ENCODE measurements at places on chromosomes 6 and 20. TPM values are rescaled to one million over a fixed set of nuclear protein-coding genes. Genes with fewer than 3 reads are reported as not detected.
A peak's percentile ranks its signal among the peaks of the same experiment; 100 is the strongest.

- no peak for DNase-seq
Measured at GRCh38 chr20:47361057-47361915, 4.8 kb upstream of the ZMYND8 start.

DNA sequence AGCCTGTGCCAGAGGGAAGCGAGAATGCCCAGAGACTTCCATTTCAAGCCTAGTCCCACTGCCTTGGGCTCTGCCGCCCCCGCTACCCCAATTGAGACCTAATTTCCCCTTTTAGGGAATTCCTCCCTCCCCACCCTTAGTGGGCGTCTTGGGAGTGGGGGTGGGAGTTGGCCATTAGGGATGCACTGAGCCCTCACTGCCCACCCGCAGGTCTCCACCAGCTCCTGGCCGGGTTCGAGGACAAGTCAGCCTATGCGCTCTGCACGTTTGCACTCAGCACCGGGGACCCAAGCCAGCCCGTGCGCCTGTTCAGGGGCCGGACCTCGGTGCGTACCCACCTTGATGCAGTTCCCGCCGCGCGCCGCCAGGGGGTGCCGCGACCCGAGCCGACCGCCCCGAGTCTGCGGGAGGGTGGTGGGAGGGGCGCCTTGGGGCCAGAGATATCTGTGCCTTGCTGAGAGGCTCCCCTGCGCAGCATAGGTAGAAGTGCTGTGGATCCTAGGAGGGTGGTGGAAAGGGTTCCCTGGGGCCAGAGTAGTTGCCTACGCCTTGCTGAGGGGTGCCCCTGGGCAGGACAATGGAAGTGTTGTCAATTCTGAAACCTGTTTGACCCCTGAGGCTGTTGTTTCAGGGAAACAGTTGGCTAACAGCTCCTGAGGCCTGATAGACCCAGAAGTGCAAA is 9.2 kb downstream of the ITPA start:
- DNase-seq: peak; percentile 26

DNA sequence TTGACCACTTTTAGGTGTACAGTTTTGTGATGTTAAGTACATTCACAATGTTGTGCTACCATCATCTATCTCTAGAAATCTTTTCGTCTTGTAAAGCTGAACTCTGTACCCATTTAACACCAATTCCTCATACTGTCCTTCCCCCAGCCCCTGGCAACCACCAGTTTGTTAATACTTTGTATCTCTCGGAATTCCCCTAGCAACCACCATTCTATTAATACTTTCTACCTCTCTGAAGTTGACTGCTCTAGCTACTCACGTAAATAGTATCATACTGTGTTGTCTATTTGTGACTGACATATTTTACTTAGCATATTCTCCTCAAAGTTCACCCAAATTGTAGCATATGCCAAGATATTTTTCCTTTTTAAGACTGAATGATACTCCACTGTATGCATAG is 82.3 kb upstream of the CLDN20 start:
- no peak for DNase-seq

DNA sequence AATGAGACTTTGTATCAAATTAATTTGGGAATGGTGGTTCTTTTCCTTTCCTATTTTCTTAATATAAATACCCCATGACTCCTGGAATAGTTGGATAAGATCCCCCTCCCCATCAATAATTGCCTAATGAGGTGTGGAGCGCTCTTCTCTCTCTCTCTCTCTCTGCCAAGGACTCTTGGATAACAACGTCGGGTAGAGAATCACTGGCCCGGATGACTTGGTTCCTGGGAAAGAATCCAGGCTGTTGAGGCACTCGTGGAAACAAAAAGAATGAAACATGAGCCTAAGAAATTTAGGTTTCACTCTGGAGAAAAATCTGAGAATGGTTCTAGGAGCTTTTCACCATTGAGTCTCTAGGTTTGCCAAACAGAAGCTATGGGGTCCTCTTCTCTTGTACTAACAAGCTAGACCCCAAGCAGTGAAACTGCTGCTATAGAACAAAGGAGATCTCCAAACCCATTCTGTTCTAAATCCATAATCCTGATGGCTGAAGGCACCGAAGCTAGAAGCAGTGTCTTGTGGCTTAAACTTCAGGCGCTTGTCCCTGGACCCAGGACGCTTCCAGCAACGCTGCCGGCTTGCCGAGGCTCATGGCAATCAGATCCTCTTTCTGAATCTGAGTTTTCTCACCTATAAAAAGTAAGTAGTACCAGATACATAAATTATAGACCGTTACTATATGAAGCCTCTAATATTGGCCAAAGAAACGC is 241.6 kb upstream of the BTBD3 start:
- DNase-seq: no peak

DNA sequence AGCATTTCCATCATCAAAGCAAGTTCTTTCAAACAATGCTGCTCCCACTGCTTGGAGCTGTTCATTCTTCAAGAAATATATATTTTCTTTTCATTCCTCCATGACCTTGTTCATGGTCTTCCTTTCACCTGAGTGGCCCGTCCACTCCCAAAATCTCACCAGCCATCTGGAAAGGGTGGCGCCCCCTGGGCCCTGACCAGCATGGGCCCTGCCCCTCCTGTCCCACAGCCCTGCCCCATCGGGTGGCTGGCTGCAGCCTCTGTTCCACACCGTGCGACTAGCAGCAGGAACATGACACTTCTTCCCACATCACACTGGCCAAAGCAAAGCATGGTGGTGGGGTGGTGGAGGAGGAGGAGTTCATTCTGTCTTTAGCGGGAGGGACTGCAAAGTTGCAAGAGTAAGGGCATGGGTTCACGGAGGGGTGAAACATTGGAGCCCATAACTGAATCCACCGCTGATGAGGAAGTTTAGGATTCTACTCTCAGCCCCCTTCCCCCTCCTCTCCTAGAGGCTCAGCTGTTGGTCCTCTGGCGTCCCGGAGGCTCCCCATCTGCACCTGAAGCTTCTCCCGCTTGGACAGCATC is 195.2 kb upstream of the SLC24A3 start:
- DNase-seq: no peak

- peak; percentile 64 for DNase-seq
Measured at GRCh38 chr6:13500264-13500663, 12.9 kb upstream of the GFOD1 start.

DNA sequence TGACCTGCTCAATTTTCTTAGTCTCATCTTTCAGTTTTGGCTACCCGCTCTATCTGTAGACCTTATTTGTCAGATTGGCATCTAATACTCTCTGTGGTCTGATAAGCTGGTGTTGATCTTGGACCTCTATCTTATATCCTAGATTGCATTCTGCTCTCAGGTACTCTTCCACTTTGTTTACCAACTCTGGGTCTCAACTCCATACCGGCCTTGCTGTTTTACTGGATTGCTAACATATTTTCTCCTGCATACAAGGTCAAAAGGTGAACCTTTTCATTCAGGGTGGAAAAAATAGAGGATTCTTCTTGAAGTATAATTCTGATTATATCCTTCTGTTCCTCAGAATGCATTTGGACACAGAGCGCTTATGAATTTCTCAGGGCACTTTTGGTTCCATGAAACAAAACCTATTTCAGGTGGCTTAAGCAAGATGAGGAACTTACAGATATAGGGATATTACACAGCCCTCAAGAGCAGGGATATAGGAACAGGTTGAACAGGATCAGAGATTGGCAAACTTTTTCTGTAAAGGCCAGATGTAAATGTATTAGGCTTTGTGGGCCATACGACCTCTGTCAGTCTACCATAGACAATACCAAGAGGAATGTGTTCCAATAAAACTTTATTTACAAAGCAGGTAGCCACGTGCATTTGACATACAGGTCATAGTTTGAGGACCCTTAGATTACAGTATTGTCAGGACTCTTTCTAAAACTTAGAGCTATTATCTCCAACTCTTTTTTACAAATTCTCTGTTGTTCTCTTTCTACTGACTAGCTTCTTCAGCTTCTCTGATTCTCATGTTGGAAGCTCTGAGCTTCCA is 2.5 kb upstream of the SH3BGRL2 start:
- no peak for DNase-seq

DNA sequence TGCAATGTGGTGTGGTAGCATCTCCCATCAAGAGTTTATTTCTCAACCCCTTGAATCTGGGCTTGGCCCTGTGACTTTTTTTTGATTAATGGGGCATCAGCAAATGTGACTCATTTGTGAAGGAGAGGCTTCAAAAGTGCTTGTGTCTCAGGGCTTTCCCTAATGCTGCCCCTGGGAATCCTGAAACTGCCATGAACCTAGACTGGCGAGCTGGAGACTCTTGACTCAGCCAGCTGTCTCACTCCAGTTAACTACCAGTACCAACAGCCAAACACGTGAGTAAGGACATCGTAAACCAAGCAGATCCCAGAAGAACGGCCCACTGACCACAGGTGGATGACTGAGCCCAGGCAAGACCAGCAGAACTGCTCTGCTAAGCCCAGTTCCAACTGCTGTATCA is 72.8 kb upstream of the ADTRP start:
- peak; percentile 74 for DNase-seq

DNA sequence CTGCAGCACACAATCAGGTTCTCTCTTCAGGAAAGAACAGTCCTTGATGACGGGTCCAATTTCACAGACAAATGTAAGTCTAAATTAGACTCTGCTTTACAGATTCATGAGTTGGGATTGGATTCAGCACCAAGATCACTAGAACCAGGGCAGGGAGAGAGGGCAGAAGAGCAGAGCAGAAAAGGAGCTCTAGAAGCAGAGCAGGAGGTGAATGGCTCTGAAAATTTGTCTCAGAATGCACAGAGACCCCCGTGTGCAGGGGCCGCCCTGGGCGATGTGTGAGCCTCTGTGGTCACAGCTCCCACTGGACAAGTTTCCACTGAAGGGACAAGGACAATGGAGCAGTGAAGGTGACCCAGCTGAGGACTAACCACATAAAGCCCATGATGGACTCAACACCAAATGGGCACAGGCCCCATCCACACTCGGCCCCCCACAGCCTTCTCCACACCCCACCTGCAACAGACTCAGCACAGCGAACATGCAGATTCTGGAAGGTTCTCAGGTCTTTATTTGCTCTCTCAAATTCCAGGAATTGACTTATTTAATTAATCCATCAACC is 3.5 kb downstream of the HLA-B start:
- no peak for DNase-seq

GRCh38 chr6:42038163-42038562 is 12.2 kb upstream of the TAF8 start:
- DNase-seq: no peak

GRCh38 chr20:34296468-34296867 is 6.7 kb downstream of the AHCY start:
- DNase-seq: no peak

DNA sequence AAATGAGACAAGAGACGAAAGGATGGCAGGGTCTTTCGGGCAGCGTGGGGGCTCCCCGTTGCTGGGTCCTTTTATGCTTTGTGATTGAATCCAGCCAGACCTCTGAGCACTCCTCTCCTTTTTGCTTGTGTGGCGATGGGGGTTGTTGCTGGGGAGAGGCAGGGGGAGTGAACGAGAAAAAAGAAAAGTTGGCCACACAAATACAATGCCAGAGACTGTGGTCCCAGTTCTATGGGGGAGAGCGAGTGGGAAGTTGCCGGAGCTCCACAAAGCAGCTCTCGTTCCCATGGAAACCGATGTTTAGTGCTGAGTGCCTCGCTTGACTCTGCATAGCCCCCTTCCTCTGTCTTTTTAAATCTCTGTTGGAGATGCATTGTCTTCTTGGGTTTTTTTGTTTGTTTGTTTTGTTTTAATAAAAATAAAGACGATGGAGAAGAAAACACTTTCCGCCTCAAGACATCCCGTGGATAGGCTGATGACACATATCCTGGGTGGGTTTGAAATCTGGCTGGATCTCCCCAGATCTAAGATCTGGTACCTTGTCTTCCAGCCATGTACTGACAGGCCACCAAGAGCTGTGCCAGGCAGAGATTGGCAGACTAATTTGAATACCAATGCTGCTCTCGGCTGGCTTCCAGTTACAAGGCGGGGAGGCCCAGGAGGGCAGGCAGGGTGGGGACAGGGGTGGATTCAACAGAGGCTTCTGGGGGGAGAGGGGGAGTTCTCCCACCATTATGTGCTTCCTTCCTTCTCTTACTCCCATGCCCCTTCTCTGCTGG is 529.3 kb downstream of the QKI start:
- peak; percentile 19 for DNase-seq

- DNase-seq: no peak
Measured at GRCh38 chr20:24782301-24782700, 166.8 kb upstream of the CST7 start.

DNA sequence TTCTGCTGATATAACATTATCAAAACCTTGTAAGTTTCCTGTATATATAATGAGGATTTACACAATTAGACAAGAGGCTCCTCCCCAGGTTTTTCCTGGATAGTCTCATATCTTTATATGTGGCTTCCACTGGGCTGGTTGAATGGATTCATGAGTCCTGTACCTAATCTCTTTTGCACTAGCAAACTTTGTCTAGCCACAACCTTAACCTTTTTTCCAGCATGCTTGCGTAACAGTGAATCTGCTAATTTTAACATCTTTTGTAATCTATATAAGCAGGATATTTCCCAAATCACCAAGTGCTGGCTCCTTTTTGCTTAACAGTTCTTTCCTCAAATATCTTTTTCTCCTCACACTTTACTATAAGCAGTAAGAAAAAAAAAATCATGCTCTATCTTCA is 153.6 kb downstream of the COL21A1 start:
- DNase-seq: no peak

- DNase-seq: peak; percentile 56
Measured at GRCh38 chr6:165060720-165061119, 248.7 kb downstream of the C6orf118 start.

- no peak for DNase-seq
Measured at GRCh38 chr6:166643891-166644590, 17.0 kb upstream of the RPS6KA2 start.

DNA sequence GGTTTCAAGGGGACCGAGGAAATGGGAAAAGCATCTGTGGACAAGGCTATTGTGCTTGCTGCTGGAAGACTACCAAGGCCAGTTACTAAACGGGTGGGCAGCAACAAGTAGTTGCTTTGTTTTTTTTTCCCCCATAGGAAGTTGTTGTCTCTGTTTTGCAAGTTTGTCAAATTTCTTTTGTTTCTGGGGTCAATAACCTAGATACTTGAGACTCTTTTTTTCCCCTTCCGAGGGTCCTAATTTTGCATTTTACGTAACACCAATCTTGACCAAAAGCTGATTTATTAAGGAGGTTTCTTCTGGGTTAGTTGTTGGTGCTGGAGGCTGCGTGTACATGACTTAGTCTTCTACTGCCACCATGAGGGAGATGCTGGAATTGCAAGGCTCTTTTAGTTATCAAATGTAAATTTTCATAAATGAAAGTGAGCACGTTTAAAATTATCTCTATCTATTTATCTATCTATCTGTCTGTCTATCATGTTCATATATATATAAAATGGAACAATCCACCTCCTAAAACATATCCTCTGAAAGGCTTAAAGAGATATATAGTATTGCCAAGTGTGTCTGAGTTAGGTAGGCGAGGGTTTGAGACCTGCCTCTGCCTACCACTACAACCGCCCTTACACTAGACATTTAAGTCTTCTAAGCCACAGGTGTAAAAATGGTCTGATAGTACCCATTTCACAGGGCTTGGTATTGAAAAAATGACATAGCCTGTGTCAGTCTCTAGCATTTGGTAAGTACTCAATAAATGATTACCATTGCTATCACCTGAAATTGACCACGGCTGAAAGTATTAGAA is 60.2 kb downstream of the GCLC start:
- peak; percentile 52 for DNase-seq

OR2W1 gene
- total RNA-seq: not detected

DZANK1 gene
- total RNA-seq: 1.3 TPM

MOG gene
- total RNA-seq: not detected

EEF1A2 gene
- 203 TPM for total RNA-seq

TCP11 gene
- total RNA-seq: not detected

AKAP7 gene
- total RNA-seq: 9.6 TPM

TAGAP gene
- total RNA-seq: not detected

SNPH gene
- 7.3 TPM for total RNA-seq

AP5S1 gene
- 38.8 TPM for total RNA-seq
